Smooth muscle cell of the brain vasculature (primary cell): ENCODE measurements at places on chromosomes 7 and 10.
A peak's percentile ranks its signal among the peaks of the same experiment; 100 is the strongest.

- no peak for DNase-seq
Measured at GRCh38 chr10:80412486-80412885, 4.1 kb downstream of the PRXL2A start.

DNA sequence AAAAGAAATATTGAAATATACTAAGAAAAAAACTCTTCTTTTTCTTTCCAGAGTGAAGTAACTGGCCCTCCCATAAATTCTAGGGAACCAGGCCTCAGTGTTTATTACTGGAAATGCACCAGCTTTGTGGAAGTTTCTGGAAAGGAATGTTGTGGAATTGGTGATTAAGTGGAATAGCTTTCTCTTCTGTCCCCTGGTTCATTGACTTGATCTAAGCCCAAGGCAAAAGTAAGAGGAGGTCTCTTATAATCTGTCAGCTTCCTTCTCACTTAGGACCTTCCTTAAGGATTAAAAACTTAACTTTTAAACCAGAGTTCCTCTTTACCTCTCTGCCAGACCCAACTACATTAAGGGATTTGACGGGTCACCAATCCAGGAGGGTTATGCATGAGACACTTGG lies 266.2 kb downstream of the SLC25A13 start:
- no peak for DNase-seq

DNA sequence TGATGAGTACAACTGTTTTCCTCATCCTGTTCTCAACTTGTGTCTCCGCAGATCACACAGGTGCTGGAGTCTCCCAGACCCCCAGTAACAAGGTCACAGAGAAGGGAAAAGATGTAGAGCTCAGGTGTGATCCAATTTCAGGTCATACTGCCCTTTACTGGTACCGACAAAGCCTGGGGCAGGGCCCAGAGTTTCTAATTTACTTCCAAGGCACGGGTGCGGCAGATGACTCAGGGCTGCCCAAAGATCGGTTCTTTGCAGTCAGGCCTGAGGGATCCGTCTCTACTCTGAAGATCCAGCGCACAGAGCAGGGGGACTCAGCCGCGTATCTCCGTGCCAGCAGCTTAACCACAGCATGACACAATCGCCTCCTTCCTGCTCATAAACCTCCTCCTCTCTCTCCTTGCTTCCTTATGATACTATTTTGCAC lies 126.7 kb upstream of the PRSS58 start:
- DNase-seq: no peak

DNA sequence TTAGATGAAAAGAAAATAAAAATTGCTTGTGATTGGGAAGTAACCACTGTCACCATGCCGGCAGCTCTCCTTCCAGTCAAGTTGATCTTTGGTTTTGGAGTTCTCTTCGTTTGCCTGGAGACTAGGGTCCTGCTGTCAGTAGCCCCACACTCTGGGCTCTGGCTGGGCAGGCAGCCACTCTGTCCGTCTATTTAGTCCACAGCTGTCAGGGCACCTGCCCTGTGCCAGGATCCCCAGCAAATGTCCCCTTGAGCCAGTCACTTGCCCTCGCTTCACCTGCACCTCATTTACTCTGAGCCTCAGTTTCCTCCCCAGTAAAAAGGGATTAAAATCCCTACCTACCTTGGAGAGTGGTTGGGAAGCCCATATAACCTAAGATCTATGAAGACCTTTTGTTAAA lies 55.5 kb downstream of the PAX2 start:
- no peak for DNase-seq

DNA sequence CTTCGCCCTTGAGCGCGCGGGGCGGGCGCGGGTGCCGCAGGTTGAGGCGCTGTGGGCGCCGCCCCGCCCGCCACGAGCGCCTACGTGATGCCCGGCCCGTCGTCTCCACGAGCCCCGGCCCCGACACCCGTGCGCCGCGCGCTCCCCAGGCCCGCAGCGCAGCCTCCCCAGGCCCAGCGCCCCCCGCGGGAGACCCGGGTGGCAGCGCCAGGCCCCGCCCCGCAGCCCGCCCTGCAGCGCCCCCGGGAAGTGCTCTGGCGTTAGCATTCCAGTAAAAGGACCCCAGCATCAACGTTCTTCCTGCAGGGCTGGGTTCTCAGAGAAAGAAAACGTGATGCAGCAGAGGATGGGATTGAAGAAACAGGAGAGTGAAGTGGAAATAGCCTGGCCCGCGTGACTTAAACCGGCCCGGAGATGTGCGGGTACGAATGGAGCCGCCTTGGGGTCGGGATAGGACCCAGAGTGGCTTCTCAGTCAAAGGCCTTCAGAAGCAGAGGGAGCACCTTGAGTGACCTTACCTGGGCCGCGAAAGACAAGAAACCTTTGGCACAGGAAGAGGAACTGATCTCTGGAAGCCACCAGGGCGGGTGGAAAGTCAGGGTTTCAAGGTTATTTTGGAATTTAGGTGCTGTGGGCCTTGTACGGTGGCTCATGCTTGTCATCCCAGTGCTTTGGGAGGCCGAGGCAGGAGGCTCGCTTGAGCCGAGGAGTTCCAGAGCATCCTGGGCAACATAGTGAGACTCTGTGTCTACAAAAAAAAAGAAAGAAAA lies 1.8 kb downstream of the PFKP start:
- no peak for DNase-seq

- DNase-seq: no peak
Measured at GRCh38 chr10:120517881-120518484, 61.0 kb downstream of the PLPP4 start.

DNA sequence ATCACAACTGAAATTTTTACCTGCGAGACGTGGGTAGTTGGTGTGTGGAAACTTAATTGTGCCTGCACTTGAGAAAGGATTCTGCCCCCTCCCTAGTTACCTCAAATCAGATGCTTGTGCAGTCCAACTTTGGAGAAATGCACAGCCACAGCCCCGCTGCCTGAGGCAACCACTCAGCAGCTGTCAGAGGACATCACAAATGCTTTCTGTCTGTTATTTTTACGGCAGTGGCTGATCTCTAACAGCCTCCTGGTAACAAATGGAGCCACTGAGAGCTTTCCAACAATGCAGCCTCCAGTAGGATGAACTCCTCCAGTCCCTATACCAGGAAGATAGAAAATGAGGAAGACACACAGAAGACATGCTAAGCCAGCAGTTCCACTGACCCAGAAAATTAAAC lies 712.2 kb upstream of the GHITM start:
- DNase-seq: no peak

DNA sequence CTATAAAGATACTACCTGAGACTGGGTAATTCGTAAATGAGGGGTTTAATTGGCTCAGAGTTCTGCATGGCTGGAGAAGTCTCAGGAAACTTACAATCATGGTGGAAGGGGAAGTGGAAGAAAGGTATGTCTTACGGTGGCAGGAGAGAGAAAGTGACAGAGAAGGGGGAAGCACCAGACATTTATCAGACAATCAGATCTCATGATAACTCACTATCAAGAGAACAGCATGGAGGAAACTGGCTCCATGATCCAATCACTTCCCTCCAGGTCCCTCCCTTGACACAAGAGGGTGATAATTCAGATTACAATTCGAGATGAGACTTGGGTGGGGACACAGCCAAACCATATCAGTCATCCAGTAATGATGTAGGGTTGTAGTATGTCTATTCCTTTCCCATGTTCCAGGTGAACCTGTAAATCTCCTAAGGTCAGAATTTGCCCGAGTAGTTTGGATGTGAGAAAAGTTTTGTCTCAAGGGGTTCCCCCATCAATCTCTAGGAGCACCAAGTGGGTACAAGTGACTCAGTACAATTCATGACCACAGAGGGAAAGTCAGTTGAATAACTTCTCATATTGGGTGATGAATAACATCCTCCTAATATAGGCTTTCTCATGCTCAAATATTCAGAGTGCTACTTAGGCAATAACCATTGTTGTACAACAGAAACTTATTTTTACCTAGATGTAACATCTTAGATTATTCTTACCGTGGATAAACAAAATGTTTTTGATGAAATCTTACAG lies 39.7 kb upstream of the MTPN start:
- DNase-seq: no peak

- DNase-seq: no peak
Measured at GRCh38 chr10:126251778-126252407, 136.4 kb downstream of the ADAM12 start.

- DNase-seq: no peak
Measured at GRCh38 chr10:103706047-103706446, 149.3 kb downstream of the SH3PXD2A start.

- no peak for DNase-seq
Measured at GRCh38 chr7:115007751-115008150, 85.9 kb downstream of the MDFIC start.

DNA sequence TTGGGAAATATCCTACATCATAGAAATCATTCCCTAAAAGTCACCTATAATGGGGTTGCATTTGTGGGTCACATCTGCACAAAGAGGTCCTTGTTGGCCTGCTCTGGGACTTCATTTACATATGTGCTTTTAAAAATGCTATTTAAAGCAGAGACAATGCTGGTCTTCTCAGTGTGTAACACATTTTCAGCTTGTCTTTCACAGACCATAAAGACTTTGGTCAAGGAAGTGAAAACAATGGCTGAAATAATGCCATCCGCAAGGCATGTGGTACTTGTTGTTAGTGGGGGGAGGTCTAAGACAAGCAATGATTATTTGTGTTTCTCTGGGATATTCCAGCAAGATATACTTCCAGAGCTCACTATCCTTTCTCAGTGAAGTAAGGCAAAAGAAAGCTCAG lies 84.6 kb upstream of the PDLIM1 start:
- no peak for DNase-seq

- DNase-seq: no peak
Measured at GRCh38 chr7:124662372-124662771, 103.2 kb downstream of the GPR37 start.

DNA sequence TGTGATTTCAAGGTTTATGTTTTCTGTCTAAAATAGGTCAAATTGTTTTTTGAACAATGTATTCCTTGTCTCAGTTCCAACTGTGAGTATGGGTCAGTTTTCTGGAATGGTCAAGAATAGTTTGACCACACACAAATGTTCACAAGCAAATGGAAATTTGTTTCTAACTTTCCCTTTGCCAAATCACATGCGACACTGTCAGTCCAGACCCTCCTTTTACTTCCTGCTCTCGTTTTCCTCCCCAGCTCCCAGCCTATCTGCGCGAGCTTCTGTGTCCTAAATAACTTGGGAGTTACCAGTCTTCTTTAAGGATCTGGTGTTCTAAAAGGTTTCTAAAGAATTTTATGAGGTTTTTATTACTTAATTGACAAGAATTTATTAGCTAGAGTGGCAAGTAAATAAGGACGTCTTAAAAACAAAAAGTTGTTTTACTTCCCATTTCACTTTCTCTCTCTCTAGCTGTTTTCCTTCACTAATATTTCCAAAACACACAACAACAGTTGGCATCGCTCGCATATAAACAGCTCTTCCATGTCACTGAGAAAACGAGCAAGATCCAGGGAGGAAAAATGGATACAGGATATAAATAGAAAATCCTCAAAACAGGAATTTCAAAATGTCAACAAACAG lies 266.1 kb upstream of the KLF6 start:
- peak; percentile 18 for DNase-seq

- DNase-seq: no peak
Measured at GRCh38 chr7:151630851-151631569, 111.3 kb upstream of the RHEB start.

GRCh38 chr7:150979713-150980390 lies 1.7 kb upstream of the KCNH2 start:
- DNase-seq: no peak

GRCh38 chr7:112072541-112073245 lies 133.5 kb downstream of the DOCK4 start:
- no peak for DNase-seq

GRCh38 chr10:52616395-52616764 lies 156.2 kb downstream of the MBL2 start:
- no peak for DNase-seq

GRCh38 chr7:30738026-30738915 lies 13.7 kb upstream of the INMT start:
- DNase-seq: no peak

- no peak for DNase-seq
Measured at GRCh38 chr10:108850138-108850854, 1073.0 kb downstream of the XPNPEP1 start.

GRCh38 chr10:110216942-110217661 lies 9.7 kb downstream of the MXI1 start:
- DNase-seq: no peak

GRCh38 chr10:50577681-50578350 lies 45.9 kb downstream of the SGMS1 start:
- no peak for DNase-seq

- DNase-seq: no peak
Measured at GRCh38 chr7:42095791-42096190, 141.2 kb downstream of the GLI3 start.

DNA sequence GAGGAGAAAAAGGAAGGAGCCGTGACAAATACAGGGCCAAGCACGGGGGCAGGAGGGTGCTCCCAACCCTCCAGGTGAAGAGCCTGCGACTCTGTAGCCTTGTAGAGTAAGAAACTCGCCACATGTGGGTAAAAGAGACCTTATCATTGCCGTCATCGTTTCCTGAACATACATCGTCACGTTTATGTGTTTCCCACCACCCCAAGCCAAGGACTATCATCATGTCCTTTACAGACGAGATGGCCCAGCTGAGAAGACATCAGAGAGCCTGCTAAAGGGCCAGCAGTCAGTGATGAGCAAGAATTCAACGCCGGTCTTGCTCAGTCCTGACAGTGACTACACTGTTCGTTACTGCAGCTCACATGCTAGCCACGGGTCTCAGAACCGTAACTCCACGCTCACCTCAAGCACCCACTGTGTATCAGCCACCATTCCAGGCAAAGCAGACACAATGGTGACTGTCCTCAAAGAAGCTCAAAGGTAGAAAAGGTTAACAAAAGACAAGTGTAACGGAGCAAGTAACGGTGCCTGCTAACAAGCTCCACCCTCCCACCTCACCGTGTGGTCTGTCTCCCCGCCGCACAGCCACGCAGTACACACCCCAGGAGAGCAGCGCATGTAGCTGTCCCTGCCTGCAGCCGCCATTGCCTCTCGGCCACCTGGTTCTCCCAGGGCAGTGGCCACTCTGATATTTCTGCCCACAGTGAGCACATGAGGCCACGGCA lies 147.8 kb downstream of the MAD1L1 start:
- no peak for DNase-seq
